ENCODE measurements at places on chromosomes 7 and 10.

DNA sequence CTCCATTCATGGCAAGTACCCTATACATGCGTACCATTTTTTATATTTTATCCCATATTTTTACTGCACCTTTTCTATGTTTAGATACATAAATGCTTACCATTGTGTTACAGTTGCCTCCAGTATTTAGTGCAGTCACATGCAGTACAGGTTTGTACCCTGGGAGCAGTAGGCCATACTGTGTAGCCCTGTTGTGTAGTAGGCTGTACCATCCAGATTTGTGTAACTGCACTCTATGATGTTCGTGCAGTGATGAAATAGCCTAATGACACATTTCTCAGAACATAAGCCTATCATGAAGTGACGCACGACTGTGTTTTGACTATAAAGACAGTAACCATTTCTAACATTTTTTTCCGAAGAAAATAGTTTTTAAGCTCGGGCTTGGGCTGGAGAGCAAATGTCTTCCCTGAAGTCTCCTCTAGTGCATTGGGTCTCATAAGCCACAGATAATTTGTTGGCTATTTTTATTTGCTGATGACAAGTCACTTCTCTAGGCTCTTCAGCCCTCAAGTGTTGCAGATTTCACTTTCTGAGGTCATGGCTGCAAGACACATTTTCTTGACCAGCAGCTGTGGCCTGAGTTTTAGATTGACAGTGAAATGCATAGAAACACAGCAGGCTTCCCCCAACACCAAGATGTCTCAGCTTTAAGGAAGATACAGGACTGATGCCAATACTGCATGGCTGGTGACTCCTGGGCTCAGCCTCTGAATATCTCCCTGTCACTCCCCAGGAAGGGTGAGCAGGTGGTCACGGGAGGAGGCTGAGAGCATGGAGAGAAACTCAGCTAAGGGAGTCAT is 26.9 kb downstream of the EPDR1 start:
- DNase-seq = no peak

GRCh38 chr7:133313575-133313974 is 60.7 kb downstream of the EXOC4 start:
- no peak for DNase-seq

DNA sequence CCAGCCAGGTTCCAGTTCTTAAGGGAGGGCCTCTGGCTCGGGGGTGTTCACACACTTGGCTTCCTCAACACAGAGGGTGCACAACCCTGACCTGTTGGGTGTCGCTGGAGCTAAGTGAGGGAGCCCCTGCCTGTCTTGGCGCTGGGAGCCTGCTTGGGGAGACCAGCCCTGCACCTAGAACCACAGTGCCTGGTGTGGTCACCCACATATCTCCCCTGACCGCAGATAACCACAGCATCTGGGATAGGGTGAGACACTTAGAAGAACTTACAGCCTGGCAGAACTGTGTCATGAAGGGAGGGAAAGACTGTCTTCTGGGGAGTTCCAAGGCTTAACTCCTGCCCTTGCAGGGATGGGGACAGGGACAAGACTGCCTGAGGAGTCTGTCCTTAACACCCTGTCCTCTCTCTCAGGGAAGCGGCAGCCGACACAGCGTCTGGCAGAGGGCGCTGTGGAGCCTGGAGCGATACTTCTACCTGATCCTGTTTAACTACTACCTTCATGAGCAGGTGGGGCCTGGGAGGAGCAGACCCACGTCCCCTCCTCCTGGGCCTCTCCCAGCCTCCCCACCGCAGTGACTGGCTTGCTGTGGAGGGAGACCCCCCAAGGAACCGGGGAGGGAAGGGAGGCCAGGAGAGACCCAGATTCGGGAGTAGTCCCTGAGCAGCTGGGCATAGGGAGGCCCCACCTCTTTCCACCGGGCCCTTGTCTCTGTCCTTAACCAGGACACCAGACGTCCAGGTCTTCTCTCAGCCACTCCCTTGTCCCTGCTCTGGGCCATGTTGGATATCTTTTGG is 59.0 kb downstream of the PALD1 start:
- no peak for DNase-seq

DNA sequence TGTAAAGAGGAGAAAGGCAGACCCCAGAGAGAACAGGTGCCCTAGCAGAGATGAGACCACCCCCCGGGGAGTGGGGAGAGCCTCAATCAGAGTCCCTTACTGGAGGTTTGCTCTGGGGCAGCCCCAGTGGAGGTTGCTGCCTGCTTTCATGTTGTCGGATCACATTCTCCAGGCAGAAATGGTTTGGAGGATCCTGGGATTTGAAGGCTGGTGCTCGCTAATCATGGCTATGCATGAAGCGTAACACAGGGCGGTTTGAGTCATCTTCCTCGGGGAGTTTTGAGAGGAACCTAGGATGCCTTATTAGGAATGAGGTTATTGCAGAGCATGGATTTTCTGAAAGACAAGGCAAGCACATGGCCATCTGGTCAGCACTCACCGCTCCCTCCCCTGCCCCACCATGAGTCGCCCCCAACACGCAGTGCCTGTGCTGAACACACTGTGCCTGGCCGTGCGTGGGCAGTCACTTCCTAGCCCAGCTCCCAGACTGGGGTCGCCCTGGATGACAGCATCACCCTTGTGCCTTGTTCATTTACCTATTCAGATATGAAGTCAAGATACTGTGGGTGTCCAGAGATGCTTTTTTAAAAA is 319.9 kb downstream of the DPP6 start:
- DNase-seq = no peak

DNA sequence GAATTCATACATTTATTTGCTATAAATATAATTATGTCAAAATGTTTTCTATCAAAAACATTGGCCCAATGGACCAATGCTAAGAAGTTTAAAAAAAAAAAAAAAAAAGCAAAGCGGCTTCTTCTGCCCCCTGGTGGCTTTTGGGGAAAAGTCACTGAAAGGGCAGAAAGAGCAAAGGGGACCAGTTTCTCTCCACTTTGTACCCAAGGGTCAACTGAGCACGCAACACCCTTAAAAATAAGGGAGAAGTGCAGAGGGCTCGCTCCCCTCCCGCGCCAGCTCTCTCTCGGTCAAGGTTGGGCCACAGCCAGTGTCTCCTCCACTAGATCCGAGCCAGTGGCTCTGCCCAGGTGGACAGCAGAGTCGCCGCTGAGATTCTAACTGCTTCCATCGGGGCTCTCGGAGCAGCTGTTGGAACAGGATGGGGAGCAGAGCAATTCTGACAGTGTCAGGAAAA is 136.4 kb upstream of the FGFR2 start:
- DNase-seq = no peak

DNA sequence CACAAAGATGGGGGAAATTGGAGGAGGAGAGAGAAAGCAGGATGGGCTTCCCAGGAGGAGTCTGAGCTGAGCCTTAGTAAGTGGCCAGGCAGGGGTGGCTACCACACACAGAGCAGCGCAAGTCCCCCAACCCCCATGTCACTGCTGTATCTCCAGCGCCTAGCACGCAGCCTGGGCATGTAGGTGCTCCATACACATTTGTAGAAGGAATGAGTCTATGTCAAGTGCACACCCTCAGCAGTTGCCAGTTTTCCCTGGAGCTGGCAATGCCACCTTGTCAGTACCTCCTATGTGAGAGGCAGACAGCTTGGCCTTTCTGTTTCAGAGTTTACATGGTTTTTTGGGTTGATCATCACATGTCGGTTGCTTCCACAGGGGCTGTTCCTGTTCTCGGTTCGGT is 116.1 kb downstream of the CLEC2L start:
- DNase-seq = no peak

DNA sequence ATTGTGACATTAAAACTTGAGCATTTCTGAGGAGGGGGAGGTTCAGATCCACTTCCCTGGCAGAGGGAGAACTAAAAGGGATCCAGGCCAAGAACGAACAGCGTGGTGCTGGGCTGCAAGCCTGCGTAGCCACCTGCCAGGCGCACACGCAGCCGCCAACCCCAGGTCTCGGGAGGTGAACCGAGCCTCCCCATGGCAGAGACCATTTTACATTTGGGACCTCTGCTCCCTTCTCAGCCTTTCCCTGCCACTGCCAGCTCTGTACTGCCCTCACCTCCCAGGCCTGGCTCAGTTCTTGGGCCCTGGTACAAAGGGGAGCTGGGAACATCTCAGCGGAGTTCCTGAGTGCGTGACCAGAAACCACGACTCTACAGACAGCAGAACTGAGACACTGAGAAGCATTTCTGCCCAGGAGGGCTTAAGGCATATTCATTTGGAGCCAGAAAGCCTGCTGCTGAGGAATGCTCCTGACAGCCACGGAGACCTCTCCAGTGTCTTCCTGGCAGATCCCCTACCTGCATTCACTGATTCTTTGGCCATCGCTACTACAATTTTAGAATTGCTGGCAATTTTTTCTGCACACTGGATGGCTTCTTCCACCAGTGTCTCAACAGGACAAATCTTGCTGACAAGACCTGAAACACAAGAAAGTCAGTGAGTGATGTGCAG is 7.6 kb downstream of the ECHS1 start:
- no peak for DNase-seq

DNA sequence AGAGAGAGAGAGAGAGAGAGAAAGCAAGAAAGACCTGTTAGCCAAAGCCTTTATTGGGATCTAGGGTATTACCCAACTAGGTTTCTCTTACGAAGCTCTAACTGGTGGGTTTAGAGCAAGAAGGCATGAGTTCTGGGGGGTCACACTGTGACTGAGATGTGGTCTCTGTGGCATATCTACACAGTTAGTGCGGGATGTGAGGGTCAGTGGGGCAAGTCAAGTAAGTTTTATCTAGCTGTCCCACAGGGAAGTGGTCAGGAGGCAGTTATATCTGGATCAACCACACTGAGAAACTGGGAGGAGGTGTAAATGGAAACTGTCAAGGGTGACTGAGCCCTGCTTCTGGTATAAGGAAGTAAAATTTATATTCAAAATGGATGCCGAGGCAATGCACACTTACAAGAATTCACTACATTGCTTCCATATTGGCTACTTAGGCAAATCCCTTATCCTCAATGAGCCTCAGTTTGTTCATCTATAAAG is 331.6 kb upstream of the HPS1 start:
- no peak for DNase-seq

- no peak for DNase-seq
These were observed 16.6 kb upstream of the RET start for GRCh38 chr10:43060291-43060690.

GRCh38 chr10:20065814-20066213 is 249.6 kb downstream of the PLXDC2 start:
- DNase-seq = no peak

- DNase-seq = no peak
These were observed 4.3 kb downstream of the SVIL start for GRCh38 chr10:29630205-29631048.

GRCh38 chr10:125485665-125486064 is 197.3 kb downstream of the TEX36 start:
- DNase-seq = no peak

Measured in endothelial cell of umbilical vein (primary cell).